ENCODE measurements at places on chromosomes 16 and 17.

DNA sequence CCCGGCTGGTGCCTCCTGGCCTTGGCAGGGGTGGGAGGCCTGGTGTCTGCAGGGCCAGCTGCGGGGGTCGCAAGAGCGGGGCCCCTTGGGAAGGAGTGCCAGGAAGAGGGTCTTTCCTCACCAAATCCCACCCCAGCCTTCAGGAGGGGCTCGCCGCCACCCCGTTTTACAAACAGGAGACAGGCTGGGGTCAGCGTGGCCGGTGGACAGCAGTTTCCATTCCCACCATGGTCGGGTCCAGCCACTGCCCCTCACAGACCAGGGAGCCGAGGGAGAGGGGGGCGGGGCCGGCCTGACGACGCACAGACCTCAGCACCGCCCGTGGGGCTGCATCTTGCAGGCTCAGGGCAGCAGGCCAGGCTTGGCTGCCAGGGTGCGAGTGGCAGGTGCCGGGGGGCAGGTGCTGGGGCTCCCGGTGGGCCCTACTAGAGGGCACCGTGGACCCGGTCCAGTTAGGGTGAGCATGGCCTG, 7.6 kb downstream of the CBFA2T3 start:
- no peak for DNase-seq

GRCh38 chr17:80152081-80152702, 5.3 kb upstream of the EIF4A3 start:
- DNase-seq, result no peak

- no peak for DNase-seq
These were observed 118.0 kb upstream of the PLCG2 start for GRCh38 chr16:81661082-81661481.

DNA sequence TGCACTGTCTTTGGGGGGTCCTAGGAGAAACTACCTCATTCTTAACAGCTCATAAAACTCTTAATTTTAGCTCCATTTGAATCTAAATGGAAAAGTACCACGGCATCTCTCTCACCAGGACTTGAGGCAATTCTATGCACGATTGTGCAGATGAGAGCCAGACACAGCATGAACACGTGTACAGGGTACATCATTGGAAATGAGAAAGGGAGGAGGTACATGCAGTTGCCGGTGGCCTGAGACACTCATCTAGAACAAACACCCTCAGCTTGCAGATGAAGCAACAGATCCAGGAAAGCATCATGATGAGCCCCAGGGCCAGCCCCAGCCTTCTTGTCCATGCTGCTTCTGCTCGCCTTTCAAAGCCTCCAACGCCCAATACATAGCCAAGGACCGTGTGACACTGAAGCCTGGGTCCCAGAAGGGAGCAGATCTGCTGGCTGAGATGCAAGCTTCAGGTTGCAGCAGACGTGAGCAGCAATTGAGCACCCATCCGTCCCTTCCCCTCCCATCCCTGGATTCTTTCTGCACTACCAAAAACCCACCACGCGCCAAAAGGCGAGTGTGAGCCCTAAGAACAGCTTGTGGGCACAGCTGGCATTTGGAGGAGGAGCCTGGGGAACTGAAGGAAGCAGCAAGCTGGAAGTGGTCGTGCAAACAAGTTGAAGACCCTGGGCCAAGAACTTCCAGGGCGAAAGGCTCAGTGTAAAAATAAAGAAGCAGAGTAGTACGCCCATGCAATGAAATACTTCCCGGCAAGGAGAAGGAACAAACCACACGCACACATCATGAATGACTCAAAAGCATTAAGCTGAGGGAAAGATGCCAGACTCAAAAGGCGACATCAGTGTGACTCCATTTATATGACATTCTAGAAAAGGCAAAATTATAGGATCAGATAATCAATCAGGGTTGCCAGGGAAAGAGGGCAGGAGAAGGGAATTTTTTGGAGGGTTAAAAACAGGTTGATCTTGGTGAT, 7.3 kb upstream of the RCVRN start:
- no peak for DNase-seq

- no peak for DNase-seq
These were observed 127.9 kb downstream of the MSI2 start for GRCh38 chr17:57384219-57384618.

DNA sequence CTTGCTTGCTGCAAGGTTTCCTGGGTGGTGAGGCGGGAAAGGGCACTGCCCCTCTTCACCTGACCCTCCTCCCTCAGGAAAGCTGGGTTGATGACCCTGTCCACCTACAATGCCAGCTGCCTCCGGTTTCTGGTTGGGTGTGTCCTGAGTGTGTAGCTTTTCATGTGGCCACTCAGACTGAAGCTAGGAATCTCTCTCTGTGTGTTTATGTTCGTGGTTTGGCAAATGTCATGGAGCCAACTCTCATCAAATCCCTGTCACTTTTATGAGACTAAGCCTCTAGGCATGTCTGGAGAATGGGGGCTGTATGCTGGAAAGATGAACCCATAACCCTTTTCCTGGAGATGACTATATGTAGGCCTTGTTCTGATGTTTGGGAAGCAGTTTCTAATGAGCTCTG, 17.1 kb downstream of the PLEKHG4 start:
- no peak for DNase-seq
